Activated naive CD4-positive, alpha-beta T cell treated with anti-CD3 and anti-CD28 coated beads, Interleukin-2, amount 10 ng/mL, durations not matched to agents 7 days and 5 days (primary cell): ENCODE measurements at places on chromosomes 1 and 21.

DNA sequence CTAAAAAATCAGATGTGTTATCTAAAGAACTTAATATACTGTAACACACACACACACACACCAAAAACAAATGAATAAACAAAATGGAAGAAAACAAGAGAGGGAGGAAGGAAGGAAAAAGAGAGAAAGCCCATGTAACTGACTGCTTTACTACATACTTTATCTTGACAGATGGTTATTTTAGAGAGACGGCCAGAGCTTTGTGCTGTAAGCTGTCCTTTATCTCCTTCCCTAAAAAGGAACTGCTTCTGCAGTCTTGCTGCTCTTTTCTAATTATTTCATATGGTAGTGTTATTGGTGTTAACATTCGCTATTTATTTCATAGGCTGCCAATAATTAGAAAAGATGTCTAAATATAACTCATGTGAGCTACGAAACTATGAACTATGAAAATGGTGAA is 1384.6 kb downstream of the MRPL39 start:
- DNase-seq, result no peak

- no peak for DNase-seq
These were observed 104.5 kb upstream of the LMO4 start for GRCh38 chr1:87224201-87224600.

- DNase-seq, result no peak
These were observed 4.7 kb downstream of the PRKACB start for GRCh38 chr1:84148758-84149157.

- DNase-seq, result no peak
These were observed 48.1 kb downstream of the MORN1 start for GRCh38 chr1:2343023-2343935.

DNA sequence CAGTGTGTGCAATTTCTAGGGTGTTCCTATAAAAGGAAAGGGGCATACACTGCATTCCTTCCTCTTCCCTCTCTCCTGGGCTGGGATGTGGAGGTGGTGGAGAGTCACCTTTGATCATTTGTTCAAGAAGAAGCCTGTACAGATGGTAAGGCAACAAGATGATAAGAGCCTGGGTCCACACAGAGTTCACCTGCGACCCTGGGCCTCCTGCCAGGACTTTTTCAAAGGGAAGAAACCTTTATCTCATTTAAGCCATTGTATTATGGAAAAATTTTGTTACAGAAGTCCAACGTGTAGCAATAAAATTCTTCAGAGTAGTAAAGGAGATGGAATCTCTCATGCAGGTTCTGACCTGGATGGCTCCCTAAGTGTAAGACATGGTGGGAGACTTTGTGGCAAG is 189.1 kb downstream of the MIS18A start:
- DNase-seq, result no peak

- DNase-seq, result no peak
These were observed 3.0 kb downstream of the CRCT1 start for GRCh38 chr1:152517237-152517811.

GRCh38 chr1:44801491-44802305 is 1.5 kb downstream of the PLK3 start:
- peak; percentile 53 for DNase-seq

DNA sequence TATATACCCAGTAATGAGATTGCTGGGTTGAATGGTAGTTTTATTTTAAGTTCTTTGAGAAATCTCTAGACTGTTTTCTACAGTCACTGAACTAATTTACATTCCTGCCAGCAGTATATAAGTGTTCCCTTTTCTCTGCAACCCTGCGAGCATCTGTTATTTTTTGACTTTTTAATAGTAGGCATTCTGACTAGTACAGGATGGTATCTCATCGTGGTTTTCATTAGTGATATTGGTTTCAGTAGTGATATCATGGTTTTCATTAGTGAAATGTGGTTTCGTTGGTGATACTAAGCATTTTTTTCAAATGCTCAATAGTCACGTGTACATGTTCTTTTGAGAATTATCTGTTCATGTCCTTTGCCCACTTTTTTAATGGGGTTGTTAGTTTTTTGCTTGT is 316.8 kb downstream of the PTBP2 start:
- no peak for DNase-seq

DNA sequence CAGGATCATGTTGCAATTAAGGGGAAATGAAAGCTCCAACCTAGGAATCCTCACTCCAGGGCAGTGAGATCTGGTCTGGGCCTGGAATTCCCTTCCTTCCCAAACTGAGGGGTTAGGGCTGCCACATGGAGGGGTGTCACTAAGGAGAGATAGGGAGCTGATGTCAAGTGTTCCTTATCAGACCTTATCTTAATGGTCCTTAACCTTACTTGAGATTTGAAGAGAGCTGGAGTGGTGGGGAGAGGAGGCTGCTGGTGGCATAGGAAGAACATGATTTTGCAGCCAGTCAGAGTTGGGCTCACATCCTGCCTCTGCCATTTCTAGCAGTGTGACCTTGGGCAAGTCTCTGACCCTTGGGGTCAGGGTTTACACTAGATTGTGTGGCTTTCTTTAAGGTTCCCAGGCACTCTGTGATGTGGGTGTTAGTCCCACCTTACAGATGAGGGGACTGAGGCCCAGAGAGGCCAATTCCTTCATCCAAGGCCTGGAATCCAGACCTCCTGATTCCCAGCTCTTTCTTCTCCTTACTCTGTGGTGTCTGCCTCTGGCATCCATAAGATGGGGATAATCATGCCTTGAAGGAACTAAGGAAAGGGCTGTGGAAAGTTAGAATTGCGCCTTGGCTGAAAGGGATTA is 56.3 kb upstream of the SYNC start:
- DNase-seq, result no peak

DNA sequence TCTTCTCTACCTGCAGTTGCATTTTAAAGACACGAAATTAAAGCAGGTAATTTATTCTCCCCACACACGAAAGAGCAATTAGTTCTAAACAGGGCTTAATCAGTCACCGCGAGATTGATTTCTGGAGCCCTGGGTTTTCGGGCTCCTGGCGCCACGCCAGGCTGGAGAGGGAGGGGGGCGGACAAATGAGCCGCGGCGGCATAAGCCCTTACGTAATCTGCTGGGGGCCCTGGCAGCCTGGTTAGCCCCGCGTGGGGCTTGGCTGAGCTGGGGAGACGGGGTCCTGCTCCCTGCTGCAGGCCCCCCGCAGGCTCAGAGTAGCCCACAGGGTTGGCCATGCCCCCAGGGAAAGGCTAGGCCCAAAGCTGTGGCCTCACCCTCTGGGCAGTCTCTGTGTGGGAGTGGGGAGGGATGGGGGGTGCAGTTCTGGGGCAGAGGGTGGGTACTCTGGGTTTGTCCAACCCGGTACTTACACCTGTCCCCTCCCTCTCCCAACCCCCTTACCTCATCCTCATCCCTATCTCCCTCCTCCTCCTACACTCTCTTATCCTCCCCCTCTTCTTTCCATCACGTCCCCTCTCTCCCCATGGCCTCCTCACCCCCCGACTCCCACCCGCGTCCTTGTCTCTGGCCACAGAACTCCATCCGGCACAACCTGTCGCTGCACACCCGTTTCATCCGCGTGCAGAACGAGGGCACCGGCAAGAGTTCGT is 19.9 kb downstream of the FOXO6 start:
- DNase-seq, result no peak

DNA sequence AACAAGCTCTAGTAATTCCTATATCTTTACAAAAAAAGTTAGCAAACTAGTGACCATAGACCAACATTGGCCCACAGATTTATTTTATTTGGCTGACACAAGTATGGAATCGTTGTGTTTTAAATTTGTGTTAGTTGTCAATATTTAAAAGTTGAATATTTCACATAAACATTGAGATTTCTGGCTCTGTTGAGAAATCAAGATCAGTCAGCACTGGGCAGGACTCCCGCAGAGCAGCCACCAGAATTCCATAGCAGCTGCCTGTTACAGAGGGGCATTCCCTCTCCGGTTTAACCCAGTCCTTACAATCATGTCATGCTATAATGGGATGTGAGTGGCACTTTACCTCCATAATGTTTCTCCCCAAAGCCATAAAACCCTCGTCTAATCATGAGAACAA is 79.2 kb upstream of the NRIP1 start:
- no peak for DNase-seq

DNA sequence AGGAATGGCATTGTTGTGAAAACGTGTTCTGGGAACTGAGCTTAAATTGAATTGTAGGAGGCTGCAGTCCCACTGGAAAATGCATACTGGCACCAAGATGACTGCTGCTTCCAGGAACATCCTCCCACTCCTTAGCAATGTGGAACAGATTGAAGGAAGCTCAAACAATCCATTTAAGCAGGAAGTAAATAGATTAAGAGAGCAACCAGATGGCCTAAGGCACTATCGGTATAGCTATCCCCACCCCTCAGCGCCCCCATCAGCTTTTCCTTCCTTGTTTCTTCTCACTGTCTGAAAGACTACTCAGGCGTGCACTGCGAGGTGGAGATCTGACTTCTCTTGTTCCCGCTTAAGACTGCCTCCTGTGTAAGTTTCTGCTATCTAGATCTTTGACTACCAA is 4.0 kb upstream of the IFI16 start:
- DNase-seq, result no peak
